ENCODE measurements at places on chromosomes 4 and X.

- no peak for DNase-seq
Measured at GRCh38 chr4:138796761-138797160, 218.8 kb upstream of the NOCT start.

DNA sequence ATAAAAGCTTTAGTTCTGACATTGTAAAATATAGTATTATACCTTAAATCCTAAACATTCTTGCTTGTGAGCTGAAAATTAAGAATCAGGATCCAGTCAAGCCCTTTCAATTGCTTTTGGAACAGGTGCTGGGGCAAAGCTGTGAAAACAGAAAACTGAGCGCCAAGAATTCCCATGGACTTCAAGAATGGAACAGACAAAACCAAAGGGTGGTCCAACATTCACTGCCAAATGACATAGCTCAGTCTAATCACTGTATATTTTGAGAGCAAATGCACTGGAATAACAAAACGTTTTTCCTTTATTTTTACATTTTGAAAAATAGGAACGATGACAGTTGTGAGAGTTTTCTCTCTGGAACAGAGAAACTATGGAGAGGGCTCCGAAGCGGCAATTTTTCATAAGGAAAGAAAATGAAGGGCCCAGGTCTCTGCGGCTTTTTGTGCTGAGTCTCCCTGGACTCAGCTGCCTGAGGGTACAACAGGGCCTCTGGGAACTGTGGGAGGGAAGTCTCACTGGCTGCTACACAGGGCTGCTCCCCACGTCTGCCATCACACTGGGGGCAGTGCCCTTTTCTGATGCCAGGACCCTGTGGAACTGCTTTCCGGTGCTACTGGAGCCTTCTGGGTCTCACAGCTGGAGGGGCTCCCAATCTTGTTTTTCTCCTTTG lies 56.0 kb upstream of the BMPR1B start:
- no peak for DNase-seq

DNA sequence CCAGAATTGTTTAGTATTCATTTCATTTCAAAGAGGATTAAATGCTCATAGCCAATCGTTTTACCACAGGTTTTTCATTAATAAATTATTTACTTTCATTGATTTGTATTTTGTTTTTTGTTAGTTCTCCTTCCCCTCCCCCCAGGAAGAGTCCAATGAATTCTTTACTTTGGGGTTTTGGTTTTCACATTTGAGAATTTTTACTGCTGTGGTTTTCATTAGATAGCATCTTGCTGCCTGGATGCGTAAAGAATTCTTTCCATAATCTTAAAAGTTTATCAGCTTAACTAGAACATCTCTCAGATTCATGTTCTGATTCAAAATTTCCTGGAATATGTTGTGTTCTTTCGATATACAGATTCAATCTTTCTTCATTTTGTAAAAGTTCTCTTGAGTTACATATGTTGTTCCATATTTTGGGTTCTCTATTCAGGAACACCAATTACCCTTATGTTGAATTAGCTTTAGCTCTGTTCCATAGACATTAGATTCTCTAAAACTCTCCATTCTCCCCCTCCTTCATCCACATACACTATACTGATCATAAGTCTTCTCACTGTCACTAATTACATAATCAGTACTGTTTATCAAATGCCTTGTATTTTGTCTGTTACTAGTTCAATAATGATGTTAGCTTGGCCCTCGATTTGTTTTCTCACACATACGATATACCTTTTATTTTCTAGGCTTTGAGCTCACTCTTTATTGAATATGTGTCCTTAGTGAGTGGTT lies 184.4 kb downstream of the CAMK2D start:
- DNase-seq, result no peak

GRCh38 chrX:97898798-97899197 lies 1015.1 kb downstream of the RPA4 start:
- no peak for DNase-seq

DNA sequence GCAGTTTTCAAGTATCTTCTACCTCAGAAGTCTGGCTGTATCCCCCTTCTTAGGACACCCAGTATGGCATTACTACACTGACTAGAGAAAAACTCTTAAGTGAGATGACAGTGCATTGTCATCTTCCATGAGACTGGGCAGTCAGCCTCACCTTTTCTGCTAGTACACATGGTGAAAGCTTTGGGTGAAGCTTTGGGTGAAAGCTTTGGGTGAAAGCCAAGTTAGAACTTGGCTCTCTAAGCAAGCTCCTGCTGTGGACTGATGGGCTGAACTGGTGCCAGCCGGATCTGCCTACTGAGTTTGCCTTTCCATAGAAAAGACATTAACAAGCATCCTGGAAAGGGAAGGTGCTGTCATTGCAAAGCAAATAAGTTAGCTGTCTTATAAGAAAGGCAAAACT lies 8.8 kb downstream of the EPHA5 start:
- no peak for DNase-seq

GRCh38 chr4:36111172-36111571 lies 133.1 kb downstream of the ARAP2 start:
- DNase-seq, result no peak

- DNase-seq, result peak; percentile 61
Measured at GRCh38 chrX:138775517-138775916, 64.0 kb upstream of the FGF13 start.

GRCh38 chr4:37889849-37890800 lies 759 bp upstream of the TBC1D1 start:
- DNase-seq, result peak; percentile 36

GRCh38 chrX:129678614-129679195 lies 23.9 kb upstream of the APLN start:
- no peak for DNase-seq

GRCh38 chr4:8205749-8206611 lies 6.9 kb downstream of the SH3TC1 start:
- DNase-seq, result no peak

- no peak for DNase-seq
Measured at GRCh38 chr4:112289407-112290253, 3.9 kb upstream of the TIFA start.

DNA sequence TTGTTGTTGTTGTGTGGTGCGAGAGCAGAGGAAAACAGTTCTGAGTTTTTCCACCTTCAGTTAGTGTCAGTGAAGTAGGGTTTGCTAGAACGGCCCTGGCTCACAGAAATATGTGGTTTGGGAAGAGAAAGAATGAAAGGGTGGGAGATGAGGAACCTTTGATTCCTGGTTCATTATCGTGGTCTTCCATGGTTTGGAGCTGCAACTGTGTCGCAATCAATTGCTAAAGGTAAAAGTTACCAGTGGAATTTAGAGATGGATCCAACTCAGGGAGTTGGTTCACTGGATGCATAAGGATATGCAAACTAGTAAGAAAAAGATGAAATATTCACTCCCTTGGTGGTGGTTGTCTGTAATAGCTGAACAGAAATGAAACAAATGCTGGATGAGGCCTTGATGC lies 35.6 kb upstream of the GPR34 start:
- DNase-seq, result no peak

DNA sequence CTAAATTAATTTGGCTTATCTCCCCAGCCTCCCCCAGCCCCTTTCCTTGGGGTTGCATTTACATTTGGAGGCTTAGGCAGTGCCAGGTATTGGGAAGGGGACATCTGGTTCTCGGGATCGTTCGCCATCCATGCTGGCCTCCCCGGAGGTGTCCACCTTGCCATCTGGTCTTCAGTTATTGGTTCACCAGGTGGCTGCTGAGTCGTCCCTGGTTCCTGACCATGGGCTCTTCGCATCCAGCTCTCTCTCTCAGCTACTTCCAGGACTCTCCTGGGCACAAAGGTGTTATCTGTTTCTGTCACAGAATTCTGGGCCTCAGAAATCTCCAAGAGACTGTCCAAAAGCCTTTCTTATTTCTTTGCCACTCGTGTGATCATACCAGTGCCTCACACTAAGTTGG lies 75.4 kb upstream of the SCOC start:
- DNase-seq, result no peak

- no peak for DNase-seq
Measured at GRCh38 chr4:176436293-176436973, 116.7 kb downstream of the SPCS3 start.

- no peak for DNase-seq
Measured at GRCh38 chrX:84108584-84108983, 79.4 kb downstream of the RPS6KA6 start.

- no peak for DNase-seq
Measured at GRCh38 chr4:8265171-8265929, 4.2 kb upstream of the HTRA3 start.

GRCh38 chr4:3287972-3288570 lies 4.8 kb upstream of the RGS12 start:
- no peak for DNase-seq

- DNase-seq, result no peak
Measured at GRCh38 chrX:134650701-134651100, 7.6 kb downstream of the PLAC1 start.

DNA sequence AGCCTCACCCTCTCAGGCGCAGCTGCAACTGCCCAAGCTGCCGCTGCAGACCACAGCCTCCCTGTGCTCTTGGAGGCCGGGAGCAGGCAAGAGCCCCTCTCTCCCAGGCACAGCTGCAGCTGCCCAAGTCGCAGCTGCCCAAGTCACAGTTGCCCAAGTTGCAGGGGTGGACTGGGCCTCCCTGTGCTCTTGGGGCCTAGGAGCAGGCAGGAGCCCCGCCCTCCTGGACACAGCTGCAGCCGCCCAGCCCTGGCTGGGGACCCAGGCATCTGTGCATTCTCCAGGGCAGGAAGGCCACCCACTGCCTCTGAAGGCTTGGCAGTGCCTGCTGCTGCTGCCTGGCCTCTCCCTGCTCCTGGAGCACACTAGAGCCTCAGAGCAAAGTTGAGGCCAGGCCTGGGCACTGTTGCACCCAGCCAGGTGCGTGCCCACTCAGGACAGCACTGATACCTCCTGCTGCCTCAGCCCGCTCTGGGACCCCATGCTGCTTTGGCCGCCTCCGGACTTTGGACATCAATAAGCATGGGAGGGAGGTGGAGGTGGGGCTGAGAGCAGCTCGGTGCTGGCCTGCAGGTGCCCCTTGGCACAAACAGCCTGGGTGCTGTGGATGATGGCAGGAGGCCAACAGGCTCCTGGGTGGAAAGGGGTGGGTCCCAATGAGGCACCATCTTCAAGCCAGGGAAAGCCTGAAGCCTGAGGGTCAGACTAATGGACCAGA lies 247.5 kb downstream of the PDGFC start:
- DNase-seq, result no peak

- DNase-seq, result no peak
Measured at GRCh38 chr4:48205107-48205506, 64.5 kb downstream of the TEC start.

DNA sequence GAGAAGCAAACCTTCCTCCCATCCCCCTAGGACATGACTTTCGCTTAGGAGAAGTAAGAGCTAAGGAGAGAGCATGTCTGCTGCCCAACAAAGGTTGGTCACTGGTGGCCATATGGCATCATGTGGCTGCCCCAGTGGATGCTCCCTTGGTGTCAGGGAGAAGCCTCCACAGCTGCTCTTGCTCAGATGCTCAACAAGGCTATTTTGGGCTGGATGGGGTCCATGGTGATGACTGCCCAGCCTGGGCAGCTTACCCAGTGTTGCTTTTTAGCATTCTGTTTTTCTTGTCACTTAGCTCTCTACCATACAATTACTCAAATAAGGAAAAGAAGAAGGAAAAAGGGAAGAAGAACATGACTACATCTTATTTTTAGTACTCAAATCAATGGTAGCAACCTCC lies 48.9 kb upstream of the PPARGC1A start:
- no peak for DNase-seq

DNA sequence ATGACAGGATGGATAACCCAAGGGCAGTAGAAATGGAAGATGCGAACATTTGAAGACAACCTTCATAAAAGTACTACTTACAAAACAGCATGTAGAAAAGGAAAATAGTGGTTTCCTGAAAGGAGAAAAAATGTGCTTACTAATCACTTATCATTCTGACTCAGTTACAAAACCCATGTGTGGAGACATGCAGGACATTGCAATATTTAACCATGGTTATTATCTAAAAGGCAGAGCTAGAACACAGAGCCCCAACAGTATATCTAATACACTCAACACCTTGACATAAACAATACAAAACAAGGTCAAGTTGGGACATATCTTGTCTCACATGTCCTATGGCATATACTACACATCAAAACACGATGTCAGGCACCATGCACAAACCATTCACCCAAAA lies 55.9 kb downstream of the EIF4E start:
- no peak for DNase-seq

DNA sequence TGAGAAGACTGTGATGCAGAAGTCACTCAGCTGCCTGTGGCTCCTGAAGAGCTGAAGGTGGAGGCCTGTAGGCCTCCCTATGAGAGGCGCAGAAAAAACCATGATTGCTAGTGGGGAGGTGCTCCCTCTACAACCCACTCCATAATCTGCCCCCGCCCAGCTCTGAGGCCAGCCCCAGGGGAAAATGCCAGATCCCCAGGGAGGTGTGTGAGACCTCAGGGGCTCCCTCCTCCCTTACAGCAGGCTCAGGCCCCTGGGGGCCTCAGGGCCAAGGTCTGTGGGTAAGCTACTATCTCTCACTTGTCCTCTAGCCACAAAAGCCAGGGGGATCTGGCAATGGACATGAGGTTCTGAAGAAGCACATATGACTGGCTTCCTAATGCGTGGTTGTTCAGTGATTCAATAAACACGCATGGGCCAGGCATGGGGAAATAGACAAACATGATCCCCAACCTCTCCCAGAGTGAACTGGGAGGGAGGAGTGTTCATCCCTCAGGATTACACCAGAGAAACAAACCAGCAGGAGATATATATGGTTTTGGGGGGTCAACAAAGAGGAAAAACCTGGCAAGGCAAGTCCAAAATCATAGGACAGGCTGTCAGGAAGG lies 51.0 kb upstream of the MTM1 start:
- DNase-seq, result peak; percentile 84

- no peak for DNase-seq
Measured at GRCh38 chr4:68906780-68907137, 44.8 kb downstream of the UGT2A3 start.

DNA sequence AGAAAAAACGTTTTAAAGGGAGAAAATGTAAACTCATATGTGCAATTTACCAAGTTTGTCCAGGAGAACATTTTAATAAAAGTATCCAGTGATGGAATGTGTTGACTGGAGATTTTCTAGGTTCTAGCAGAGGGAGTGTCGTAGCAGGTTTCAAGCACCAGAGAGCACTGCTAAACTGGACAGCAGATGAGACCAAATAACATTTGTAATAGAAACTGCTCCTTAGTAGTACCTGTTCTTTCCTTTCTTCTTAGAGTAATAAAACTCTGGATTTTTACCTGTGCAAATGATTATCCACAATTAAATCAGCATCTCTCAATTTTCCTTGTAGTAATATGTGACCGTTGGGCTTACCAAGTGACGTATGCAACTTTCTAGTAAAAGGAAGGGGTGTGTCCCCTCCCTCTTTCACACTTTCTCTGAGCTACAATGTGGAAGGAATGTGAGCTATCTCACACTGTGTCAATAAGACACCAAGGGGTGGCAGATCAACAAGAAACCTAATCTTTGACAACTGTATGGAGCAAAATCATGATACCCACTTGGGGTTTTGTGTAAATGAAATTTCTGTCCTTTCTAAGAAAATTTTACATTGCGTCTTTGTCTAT lies 9.5 kb downstream of the HPGDS start:
- peak; percentile 7 for DNase-seq

DNA sequence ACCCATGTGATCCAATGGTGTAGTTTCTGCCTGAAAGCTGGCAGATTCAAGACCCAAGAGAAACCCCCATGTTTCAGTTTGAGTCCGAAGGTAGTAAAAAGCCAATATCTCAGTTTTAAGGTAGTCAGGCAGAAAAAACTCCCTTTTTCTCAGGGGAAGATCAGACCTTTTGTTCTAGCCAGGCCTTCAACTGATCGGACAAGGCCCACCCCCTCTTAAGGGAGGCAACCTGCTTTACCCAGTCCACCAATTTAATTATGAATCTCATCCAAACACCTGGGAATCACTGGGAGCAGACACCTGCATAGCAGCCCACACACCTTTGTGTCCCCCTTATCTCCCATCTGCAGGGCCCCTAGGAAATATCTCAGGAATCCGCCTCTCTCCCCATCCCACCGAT lies 322.0 kb downstream of the STK32B start:
- DNase-seq, result no peak

Measured in NCI-H82 (cell line).